Left ventricle myocardium inferior (tissue), 1 donor: ENCODE measurements at places on chromosomes 13 and 19. TPM values are rescaled to one million over a fixed set of nuclear protein-coding genes. Genes with fewer than 3 reads are reported as not detected.

Gene PROZ
- total RNA-seq: not detected

- no peaks in the 10 kb centered on the region for H3K36me3 ChIP-seq
- H3K4me3 ChIP-seq: no peak overlapping the region
- H3K4me1 ChIP-seq: no peaks in the 10 kb centered on the region
- no peak overlapping the region for H3K27ac ChIP-seq
- no peaks in the 10 kb centered on the region for H3K27me3 ChIP-seq
These were observed 350.2 kb downstream of the IRS2 start for GRCh38 chr13:109436055-109436622.

- no peaks in the 10 kb centered on the region for H3K27me3 ChIP-seq
- no peak overlapping the region for H3K4me3 ChIP-seq
- no peak for DNase-seq
- peaks cover 13% of the 10 kb centered on the region for H3K36me3 ChIP-seq
These were observed 6.4 kb downstream of the ISYNA1 start for GRCh38 chr19:18431351-18432197.

- no peaks in the 10 kb centered on the region for H3K36me3 ChIP-seq
- no peak overlapping the region for H3K4me3 ChIP-seq
- H3K27ac ChIP-seq: no peak overlapping the region
- no peaks in the 10 kb centered on the region for H3K4me1 ChIP-seq
- DNase-seq: no peak
These were observed 164.5 kb downstream of the TEX29 start for GRCh38 chr13:111484959-111485358.

DNA sequence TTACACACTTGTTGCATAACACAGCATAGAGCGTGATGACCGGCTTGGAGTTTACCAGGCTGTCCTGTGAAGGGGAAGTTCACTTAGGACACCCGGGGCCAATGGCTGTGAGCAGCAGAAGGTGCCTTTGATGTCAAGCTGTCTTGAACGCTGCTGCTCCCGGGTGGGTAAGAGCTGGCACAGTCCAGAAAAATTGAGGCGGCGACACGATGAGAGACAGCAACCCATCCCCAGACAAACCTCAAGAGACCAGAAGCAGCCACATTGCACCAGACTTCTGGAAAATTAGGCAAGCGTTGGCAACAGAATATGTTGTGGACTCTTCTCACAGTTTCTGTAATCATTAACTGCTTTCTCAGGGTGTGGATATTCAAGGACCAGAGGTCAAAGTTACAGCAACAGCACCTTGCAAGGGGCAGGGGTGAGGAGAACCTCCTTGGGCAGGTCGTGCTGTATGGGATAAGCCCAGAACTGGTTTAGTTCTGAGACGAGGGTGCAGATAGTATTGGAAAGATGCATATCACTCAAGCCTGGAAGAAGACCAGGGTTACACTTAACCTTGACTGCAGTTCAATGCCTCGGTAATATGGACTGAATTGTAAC lies 10.1 kb downstream of the NFILZ start:
- H3K4me1 ChIP-seq: no peaks in the 10 kb centered on the region
- H3K4me3 ChIP-seq: no peak overlapping the region
- DNase-seq: peak; percentile 36
- H3K27me3 ChIP-seq: peaks cover 40% of the 10 kb centered on the region

DNA sequence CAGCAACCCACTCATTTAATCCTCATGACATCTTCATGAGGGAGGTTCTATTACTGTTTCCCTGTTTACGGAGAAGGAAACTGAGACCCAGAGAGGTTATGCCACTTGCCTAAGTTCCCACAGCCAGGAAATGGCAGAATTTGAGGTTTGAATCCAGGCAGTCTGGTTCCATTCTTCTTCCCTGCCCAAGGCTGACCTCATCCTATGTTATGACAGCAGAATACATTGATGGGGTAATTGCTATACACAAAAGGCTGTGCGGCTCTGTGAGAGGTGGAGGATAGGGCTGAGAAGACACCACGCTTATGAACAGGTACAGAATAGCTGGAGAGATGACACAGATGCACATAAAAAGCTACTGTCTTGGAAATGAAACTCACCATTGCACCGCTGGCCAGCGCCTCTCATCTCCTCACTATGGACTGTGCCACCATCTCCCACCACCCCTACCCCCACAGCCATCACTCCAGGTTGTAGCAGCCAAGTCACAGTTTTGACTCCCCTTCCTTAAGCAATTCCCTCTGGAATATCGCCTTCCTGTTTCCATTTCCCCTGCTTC lies 11.5 kb downstream of the MAG start:
- peaks cover 78% of the 10 kb centered on the region for H3K27me3 ChIP-seq
- H3K4me3 ChIP-seq: no peak overlapping the region
- no peaks in the 10 kb centered on the region for H3K36me3 ChIP-seq
- no peaks in the 10 kb centered on the region for H3K4me1 ChIP-seq
- DNase-seq: no peak

- no peak for DNase-seq
- H3K4me1 ChIP-seq: peaks cover 37% of the 10 kb centered on the region
- H3K27ac ChIP-seq: peak overlapping the region; percentile 60
- no peaks in the 10 kb centered on the region for H3K27me3 ChIP-seq
These were observed 88.0 kb downstream of the ENOX1 start for GRCh38 chr13:43698758-43699157.

DNA sequence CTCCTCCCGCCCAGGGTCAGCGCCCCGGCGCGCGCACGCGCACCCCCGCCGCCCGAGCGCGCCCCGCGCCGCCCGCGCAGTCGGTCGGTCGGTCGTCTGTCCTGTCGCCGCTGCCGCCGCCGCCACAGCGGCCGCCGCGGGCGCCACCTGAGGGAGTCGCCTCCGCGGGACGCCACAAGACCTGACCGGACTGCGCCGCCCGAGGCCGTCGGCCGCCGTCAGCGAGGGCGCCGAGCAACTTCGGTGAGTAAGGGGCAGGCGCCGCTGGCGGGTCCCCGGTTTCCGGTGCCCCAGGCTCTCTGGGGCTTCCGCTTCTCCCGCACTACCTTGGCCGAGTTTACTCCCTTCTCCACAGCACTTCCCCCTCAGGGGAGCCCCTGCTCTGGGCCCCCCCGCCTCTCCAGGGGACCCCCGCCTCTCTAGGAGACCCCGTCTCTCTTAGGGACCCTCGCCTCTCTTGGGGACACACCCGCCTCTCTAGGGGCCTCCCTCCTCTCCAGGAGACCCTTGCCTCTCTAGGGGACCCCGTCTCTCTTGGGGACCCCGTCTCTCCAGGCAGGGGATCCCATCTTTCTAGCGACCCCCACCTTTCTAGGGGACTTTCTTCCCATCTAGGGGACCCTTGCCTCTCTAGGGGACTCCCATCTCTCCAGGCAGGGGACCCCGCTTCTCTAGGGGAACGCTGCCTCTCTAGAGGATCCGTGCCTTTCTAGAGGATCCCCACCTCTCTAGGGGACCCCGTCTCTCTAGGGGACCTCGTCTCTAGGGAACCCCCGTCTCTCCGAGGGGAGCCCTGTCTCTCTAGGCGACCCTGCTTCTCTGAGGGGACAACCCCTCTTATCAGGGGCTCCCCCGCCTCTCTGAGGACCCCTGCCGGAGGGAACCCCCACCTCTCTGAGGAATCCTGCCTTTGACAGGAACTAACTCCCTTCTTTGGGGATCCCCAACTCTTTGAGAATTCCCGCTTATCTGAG lies 19.3 kb upstream of the GATAD2A start:
- peak overlapping the region; percentile 94 for H3K27ac ChIP-seq
- H3K36me3 ChIP-seq: no peaks in the 10 kb centered on the region
- H3K27me3 ChIP-seq: no peaks in the 10 kb centered on the region
- peak overlapping the region; percentile 97 for H3K4me3 ChIP-seq

DNA sequence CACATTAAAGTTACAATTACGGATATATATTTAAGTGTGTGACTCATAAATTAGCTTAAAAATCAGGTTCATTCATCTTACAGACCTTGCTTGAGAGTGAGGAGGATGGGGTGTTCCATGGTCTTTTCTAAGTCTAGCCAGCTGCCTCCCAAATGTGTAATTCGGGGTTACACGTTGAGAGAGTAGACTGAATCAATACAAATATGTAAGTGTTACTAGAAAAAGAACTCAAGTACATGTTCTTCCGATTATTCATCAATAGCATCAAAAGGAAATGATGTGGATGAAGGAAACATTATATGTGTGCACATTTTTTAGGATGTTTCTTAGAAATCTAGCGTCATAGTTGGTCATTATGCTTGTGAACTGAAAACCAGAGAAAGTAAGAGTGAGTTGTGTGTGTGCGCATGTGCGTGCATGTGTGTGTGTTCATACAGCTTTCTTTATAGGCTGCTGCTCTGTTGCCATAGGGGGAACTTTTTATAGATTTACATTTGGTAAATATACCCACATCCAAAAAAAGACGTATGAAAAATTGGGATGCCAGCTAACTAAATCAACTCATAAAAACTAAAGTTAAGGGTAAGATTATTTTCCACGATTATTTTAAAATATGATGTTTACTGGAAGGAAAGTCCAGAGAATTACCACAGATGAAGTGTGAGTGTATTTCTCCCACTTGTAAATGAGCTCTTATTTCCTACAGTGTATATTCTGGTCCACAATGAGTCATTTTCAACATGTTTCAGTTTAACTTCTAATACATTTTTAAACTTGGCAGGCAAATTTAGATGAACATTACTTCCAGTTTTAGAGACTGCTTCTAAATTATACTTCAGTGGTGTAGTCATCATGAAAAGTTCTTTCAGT lies 82.4 kb downstream of the PIBF1 start:
- no peak overlapping the region for H3K4me3 ChIP-seq
- no peak for DNase-seq
- no peaks in the 10 kb centered on the region for H3K27me3 ChIP-seq
- no peaks in the 10 kb centered on the region for H3K4me1 ChIP-seq

DNA sequence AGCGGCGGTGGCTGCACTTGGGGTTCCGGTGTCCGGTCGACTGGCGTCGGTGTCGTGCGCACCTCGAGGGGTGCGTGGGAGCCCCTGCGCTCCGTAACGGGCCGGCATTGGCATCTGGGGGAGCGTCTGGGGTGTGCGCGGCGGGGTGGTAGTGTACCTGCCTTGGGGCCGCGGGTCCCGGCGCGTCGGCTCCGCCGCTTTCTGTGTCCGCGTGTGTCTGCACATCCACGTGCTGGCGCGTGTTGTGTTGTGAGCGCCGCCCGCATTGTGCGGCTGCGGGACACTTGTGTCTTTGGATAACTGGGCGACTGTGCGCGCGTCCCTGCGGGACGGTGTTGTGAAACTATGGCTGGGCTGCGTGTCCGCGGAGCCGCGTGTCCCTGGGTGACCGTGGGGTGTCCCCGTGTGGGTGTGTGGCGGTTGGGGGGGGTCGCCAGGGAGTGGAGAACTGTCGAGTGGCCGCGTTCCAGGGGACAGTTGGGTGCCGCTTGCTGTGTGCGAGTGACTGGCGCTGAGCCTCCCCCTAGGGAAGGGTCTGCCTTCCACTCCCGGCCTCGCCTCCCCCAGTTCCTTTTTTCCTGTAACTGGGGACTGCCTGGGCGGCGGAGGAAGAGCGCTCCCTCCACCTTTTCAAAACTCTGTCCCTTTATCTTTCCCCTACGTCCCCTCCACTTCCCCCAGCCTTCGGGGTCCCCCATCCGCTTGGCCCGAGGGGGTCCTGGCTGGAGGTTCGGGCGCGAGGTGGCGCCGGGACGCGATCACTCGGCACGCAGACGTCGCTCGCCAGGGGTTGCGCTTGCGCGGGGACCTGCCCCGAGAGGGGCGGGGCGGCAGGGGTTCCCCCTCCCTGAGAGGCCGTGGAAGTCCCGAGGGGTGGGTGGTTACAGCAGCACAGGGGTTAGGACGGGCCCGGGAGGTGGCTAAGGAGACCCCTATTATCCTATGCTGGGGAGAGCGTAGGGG lies 5.7 kb upstream of the NFIC start:
- peak overlapping the region; percentile 97 for H3K4me3 ChIP-seq
- peaks cover 67% of the 10 kb centered on the region for H3K4me1 ChIP-seq
- H3K36me3 ChIP-seq: no peaks in the 10 kb centered on the region
- peak overlapping the region; percentile 99 for H3K27ac ChIP-seq
- DNase-seq: peak; percentile 85

DNA sequence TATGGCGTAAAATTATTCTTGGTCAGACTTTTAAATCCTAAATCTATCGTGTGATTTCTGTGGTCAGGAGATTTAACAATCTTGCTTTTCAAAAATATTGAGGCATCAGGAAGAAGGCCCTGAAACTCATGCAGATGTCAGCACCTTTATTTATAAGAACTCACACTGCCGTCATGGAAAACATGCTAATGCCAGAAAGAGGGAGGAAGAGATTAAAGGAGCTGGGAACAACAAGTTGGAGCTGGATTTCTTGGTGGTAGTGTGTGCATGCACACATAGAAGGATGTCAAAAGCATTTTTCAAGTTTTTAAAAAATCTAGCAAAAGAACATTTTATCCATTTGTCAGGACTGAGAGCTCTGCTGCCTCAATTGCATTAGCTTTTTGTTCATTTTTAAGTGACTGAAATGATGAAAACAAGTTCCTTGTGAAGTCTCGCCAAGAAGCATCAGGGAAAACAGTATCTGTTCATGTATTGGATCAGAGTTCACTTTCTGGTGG lies 342.5 kb downstream of the SPRY2 start:
- H3K4me3 ChIP-seq: no peak overlapping the region
- H3K36me3 ChIP-seq: no peaks in the 10 kb centered on the region
- DNase-seq: no peak
- no peak overlapping the region for H3K27ac ChIP-seq
- H3K4me1 ChIP-seq: no peaks in the 10 kb centered on the region
- no peaks in the 10 kb centered on the region for H3K27me3 ChIP-seq

DNA sequence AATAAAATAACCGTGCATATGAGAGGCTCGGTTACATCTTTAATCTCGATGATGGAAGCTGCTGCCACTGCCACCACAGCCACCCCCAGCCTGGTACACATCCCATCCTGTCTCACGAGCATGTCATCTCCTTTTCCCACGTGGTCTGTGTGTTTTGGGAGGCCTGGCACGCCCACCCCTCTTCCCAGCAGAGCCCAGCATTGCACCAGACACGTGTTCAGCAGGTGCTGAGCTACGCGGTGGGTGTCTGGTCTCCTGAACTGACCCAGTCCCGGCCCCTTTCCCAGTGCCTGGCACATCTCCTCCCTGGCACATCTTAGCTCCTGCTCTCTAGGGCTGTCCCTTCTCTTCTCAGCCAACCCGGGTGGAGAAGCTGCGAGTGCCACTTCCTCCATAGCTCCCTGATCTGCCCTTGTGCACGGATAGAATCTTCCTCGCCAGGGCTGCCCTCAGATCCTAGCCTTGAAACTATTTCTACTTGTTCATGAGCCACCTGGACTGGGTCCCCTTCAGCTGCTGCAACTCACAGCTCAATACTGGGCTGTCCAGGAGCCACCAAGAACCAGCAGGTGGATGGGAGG lies 36.8 kb upstream of the ZNF536 start:
- peaks cover 15% of the 10 kb centered on the region for H3K27me3 ChIP-seq
- no peaks in the 10 kb centered on the region for H3K4me1 ChIP-seq
- H3K4me3 ChIP-seq: no peak overlapping the region
- no peaks in the 10 kb centered on the region for H3K36me3 ChIP-seq
- no peak overlapping the region for H3K27ac ChIP-seq
- DNase-seq: no peak

DNA sequence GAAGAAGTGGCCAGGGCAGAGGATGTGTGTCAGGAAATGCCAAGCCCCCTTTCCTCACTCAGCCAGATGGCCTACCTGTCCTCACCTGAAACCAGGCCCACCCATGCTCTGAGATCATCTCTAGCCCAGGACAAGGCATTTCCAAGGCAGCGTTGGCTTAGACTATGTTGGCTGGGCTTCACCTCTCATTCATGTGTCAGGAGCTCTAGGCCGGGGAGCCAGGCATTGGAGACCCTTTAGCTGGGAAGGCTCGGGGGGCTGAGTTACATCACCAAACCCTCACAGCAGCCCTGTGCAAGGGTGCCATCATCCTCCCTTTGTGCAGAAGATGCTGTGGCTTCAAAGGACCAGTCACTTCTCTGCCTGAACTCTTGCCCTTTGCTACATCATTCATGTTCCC lies 40.0 kb downstream of the COL4A2 start:
- H3K4me1 ChIP-seq: peaks cover 78% of the 10 kb centered on the region
- DNase-seq: no peak
- H3K27ac ChIP-seq: peak overlapping the region; percentile 79
